Stimulated activated CD8-positive, alpha-beta memory T cell treated with anti-CD3 and anti-CD28 coated beads, Interleukin-4, amount 100 ng/mL, for 24 hours (primary cell): ENCODE measurements at places on chromosomes 7 and 10.

DNA sequence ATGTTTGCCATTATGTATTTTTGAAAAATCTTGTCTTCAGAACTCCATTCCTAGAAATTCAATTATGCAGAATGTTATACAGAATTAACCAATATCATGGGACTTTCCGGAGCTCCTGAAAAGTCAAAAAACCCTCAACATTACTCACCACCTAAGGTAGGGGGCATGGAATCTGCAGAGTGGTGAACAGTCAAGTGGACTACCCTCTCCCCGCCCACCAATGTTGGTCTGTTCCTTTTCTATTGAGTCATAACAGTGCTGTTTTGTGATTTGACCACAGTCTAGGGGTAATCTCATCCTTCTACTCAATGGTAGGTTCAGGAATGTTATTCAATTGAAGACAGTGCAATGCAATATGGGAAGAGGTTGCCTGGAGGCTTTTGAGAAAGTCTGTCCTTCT lies 130.5 kb upstream of the HABP2 start:
- DNase-seq = no peak

GRCh38 chr10:84292502-84292901 lies 35.9 kb upstream of the CCSER2 start:
- no peak for DNase-seq

GRCh38 chr10:62633976-62634375 lies 170.5 kb upstream of the ADO start:
- no peak for DNase-seq

DNA sequence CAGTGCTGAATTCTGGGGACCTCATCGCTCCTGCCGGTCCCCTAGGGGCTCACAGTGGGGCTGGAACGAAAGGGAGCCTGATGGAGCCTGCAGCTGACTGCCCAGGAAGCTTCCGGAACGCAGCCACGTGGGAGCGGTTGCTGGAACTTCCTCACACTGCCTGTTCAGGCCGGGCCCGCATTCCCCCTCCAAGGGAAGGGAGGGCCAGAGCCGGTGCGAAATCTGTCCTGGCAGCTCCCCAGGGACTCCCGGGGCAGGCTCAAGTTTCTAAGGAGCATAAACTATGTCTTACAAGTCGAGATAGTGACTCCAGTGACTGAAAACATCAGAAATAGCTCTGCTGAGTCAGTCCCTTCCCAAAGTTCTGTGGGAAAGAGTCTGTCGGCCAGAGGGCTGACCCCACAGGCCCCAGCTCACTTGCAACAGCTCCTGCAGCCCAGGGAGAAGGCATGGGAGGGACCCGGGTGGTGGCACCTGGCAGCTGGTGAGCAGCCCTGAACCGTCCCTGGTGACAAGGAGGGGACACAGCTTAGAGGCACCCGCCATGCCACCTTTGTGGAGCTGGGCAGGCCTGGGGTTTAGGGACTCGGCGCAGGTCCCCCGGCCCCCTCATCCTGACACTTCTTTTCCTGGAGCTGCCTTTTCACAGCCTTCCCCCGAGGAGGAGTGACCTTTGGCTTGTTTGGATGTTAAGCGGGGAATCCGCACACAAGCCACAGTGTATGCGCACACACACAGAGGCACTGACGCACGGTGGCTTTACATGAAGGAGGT lies 47.6 kb downstream of the PDGFA start:
- DNase-seq = no peak

DNA sequence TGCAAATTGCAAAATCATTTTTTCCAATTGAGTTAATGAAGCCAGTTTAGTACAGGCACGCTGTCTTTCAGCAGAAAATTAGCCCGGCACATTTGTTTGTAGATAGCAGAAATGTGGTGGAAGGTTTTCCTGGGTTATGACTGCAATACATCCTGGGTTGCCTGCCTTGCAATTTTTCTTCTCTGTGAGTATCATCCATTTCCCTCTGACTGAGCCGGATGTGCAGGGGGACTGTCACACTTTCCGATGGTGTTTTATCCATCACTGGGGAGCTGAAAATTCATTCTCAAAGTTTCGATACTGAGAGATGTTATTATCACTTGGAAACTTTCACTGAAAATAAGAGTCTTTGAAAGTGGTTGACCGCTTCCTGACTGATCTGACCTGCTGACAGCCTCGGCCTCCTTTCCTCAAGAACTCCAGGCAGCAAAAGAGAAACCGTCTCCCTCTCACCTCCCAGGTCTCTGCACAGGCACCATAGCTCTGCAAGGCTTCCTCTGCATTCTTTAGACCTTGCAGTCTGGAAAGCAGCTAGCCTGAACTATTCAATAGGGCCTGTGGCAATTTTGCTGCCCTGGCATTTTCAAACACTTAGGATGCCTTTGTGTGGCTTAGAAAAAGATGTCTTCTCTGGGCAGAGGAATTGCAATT lies 320.8 kb upstream of the NRP1 start:
- DNase-seq = no peak

DNA sequence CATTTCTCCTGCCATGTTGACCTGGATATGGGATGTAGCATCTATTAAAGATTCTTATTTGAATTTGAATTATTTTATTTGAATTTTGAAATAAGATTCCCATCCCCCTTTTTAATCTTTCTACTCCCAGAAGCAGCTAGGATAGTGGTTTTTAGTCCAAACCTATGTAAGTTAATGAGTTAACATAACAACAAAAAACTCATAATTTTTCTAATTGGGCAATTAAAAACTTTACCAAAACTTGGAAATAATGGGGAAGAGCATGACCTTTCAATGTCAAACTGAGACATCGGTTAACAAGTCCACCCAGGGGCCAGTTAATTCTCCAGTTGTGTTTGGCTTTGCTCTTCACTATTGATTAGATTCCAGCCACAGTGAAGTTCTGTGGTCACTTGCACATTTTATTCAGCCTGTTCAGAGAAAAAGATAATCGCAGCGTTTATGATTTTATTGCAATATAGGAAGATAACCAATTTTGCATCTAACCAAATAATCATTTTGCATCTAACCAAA lies 1.2 kb upstream of the FAM13C start:
- no peak for DNase-seq

DNA sequence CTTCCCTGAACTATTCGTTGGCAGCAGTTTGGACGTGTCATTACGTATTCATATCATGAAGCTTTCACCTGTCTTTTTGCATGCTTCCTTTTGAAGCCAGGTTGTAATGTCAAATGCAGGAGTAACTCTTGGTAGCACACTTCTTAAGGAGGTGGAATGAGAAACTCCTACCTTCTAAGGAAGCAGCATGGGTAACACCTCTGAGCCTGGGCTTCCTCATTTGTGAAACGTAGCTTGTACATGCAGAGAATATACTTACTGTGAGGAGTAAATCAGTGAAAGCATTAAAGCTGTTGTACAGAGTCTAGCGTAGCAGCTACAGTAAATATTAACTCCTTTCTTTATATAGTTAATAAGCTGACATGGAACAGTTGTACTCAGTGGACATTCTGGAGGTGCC lies 21.1 kb downstream of the CUL1 start:
- DNase-seq = no peak

- no peak for DNase-seq
Measured at GRCh38 chr10:3531670-3532069, 253.3 kb downstream of the KLF6 start.

DNA sequence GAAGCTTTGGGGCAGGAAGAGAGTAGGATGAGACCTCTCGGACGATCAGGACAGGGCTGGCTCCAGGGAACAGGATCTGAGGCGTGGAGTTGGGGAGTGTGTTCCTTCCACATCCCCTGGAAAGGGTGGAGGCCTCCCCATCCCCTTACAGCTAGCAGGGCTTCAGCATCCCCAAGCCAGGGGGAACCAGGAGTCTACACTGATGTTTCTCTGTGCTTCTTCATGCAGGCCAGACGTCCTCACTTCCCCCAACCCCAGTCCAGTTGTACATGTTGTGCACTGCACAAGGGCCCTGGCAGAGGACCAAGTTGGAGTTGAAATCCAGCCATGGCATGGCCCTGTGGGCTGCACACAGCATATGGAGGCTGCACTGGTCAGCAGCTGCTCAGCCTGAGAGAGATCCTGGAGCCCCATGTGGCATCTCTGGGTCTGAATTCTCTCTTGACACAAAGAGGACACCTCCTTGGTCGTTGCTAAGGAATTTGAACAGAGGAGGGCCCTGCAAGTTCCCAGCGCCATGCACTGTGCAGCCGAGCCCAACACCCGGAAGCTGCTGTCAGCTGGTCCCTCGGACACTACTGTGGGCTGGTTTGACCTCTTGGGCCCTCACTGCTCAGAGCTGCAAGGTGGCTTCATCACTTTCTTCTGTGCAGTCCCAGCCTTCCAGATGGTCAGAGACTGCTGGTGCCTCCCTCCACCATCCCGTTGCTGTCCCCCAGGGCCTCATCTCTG lies 181.1 kb downstream of the DNAJB6 start:
- DNase-seq = no peak

DNA sequence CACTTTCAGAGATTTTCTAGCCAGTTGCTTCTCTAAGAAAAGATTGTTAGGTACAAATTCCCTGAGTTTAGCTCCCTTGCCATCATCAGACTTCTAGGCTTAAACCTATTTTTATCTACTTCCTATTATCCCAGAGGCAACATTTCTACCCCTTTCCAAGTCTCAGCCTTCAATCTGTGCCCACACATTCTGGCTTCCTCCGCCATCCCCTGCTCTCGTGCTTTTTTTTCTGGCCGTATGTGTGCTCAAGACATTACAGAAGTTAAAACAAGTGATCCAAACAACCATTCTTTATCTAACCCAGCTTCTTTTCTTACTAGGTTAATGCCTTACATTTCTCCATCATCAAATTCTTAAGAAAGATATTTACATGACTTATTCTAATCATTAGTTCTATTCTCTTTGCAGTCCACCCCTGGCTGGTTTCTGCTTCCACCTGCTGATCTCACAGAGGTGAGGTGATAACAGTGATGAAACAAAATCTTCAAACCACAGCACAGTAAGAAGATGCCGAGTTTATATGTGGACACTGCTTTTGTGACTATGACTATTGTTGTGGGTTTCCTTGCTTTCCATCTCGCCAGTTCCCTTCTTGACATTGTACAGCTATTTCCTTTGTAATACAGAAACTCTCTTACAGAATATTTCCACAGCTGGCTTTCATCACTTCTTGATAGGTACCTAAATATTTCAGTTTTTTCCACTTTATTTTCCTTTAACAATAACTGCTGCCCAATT lies 18.3 kb upstream of the CDK6 start:
- no peak for DNase-seq

GRCh38 chr7:79451580-79451979 lies 1.9 kb downstream of the MAGI2 start:
- no peak for DNase-seq

DNA sequence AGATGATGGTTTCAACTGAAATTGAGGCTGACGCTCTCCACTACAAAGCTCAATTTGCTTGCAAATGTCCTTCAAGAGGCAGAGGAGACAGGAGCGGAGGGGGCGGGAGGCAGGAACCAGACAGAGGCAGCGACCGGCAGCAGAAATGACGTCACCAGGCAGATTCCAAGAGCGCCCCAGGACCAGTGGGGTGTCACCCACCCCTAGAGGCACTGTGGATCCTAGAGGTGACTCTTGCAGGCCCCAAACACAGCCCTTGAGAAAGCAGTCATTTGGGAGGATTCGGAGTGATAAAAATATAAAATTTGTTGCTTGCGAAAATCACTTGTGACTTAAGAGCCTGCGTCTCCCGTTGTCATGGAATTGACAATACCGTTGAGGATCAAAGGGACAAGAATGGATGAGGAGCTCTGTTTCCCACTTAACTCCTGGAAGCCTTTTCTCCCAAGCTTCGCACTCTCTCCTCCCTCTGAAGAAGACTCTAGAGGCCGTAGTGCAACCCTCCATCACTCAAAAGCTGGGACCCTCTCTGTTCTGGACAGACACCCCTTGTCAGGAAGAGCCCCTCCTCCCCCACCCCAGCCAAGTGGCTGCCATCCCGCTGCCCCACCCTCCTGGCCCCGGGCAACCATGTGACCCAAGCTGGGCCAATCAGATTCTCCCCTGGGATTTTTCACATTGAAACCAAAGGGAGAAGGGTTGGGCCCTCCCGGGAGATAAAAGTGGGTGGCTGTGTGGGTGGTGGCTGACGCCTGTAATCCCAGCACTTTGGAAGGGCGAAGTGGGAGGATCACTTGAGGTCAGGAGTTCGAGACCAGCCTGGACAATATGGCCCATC lies 16.3 kb upstream of the SLC29A4 start:
- DNase-seq = no peak

DNA sequence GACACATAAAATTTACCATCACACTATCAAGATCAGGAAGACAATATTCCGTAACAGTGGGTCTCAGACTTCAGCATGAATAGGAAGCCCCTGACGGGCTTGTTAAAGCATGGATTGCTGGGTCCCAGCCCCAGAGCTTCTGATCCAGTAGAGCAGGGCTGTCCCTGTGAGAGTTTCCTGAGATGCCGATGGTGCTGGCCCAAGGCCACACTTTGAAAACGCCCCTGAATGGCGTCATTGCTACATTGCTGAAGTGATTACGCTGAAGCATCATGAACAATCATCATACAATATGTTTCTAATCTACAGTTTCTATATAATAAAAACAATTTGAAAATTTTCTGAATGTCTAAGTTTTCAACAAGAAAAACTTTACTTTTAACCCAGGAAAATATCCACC lies 38.0 kb upstream of the TMEM72 start:
- no peak for DNase-seq

- no peak for DNase-seq
Measured at GRCh38 chr7:121513105-121513504, 117.0 kb upstream of the FAM3C start.

- no peak for DNase-seq
Measured at GRCh38 chr7:29915481-29916215, 74.0 kb downstream of the SCRN1 start.

DNA sequence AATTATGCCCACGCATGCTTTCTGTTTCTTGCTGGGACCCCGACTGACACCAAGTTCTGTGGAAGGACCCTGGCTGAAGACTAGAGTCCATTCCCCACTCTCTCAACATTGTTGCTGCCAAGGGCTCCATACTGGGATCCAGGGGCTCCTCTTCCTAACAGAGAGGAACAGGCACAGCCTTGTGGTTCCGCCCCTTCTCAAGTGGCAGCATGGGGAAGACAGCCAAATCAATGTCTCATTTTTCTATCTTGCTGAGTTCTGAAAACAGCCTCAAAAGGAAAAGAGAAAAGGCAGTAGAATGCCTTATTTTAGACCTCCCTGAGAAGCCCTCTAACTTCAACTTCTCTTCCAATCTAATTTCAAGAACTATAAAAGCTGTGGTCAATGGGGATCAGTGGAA lies 23.7 kb upstream of the LAMB1 start:
- no peak for DNase-seq

DNA sequence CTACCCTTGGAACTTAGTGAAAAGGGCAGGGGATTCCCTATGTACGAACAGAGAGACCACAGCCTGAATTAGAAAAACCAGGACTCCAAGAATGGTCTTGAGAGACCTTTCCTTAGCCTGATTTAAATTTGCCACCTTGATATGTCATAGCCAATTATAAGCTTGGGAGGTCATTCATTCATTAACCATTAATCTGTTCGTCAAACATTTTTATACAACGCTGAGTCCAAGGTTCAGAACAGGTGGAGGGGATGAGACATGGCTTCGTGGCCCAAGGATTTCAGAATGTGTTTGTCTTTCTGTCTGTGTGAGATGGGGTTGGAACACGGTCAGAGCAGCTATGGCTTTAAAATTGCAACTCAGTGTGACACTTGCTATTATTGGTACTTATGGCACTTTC lies 158.0 kb downstream of the PAXIP1 start:
- DNase-seq = no peak

- DNase-seq = no peak
Measured at GRCh38 chr7:48904975-48905374, 19.4 kb upstream of the CDC14C start.

- no peak for DNase-seq
Measured at GRCh38 chr10:83647526-83647925, 491.8 kb upstream of the GHITM start.
